ENCODE measurements at places on chromosomes 13 and 19.

DNA sequence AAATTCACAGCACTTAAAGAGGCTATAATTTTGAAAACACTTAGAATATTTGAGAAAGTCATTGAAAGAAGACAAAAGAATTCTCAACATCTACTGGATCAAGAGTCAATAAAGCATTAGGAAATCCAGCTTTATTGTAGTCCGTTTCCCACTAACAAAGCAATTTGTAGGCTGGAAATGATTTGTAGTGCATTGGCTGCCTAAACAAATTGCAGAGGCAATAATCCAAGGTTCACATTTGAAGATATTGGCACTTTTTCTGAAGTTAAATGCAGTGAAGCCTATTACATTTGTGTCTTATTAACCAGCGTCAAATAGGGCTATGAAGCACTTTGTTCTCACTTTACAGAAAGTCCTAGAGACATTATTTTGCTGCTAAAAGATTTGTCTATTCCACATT is 848.1 kb upstream of the SLITRK1 start:
- DNase-seq: no peak

DNA sequence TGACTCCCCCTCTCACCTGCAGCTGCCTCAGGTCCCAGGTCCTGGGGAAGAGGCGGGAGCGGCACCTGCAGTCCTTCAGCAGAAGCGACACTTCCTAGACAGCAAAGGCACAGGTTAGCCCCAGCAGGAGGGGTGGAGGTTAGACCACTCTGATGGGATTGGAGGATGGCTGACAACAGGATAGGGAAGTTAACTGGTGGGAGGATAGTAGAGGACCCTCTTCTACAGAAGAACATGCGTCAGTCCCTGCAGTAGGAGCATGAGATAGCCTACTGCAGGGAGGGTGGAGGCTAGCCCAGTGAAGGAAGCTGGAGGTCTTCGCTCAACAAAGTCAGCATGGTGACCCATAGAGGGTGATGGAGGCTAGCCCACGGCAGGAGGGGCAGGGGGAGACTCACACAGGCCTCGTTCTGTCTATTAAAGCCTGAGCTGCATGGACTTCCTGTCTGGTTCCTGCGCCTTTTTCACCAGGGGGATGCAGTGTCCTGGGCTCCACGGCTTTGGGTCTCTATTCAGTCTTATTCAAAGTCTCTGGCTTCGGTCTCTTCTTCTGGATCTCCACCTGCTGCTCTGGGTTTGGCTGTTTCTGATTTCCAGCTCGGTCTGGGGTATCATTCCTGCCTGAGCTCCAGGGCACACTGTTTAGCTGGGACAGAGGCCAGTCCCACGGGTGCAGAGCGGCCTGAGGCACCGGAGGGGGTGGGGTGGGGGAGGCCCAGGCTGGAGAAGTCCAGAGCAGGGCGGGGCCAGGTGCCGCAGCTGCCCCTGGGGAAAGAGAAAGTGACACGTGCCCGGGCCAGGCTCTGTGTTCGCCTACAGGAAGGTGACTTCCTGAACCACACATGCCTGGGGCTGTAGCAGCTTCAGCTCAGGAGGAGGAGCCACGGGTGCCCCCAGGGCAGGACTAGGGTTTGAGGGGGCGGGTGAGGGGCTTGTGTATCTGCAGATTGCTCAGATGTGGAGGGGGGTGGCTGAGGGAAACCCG is 7.3 kb downstream of the IFNL3 start:
- DNase-seq: no peak

DNA sequence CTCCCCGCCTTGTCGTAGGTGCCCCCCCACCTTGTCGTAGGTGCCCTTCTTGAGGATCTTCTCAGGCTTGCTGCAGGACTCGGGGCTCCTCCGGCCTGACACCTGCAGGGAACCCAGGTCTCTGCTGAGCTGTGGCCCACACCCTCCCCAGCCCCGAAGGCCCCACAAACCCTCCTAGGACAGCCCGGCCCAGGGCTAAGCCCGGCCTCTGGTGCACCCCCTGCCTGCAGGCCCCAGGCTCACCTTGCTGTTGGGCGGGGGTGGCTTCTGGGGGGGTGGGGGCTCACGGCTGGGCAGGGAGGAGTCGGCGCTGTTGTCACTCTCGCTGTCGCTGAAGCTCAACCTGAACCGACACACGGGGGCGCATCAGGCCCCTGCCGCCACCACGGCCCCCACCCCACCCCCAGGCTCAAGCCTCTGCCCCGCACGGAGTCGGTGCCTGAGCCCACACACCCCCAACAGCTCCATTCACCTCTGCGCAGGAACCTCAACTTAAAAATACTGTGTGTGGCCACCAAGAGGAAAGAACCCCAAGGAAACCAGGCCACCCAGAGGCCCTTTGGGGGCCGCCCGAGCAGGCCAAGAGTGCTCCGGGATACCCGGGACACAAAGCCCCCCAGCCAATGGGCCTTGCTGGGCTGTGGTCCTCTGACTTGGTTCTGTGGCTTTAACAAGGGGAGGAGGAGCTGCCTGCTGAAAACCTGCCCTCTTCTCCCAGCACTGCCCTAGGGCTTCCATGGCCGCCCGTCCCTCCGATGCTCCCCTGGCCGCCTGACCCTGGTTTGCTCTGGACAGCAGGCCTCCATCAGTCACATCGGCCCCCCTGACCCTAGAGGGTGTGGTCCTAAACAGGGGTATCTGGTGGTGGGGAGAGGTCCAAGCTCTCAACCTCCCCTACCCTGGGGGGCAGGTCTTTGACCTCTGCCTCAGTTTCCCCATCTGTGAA is 65.8 kb downstream of the MLLT1 start:
- no peak for DNase-seq

DNA sequence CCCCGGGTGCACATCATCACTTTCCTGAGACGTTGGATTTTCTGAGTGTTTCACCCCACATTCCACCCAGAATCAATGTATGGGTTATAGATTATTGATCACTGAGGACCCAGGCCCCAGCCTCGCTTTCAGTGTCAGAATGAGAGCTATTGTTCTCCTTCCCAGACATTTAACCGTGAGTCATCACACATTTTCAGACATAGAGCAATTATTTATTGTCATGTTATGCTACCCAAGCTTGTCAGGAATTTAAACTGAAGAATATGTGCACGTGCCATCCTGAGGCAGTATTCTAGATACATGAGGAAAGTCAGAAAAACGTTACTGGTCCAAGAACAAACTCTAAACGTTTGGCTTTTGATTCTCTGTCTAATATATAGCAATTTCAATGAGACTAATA is 276.6 kb upstream of the ZNF507 start:
- DNase-seq: no peak

DNA sequence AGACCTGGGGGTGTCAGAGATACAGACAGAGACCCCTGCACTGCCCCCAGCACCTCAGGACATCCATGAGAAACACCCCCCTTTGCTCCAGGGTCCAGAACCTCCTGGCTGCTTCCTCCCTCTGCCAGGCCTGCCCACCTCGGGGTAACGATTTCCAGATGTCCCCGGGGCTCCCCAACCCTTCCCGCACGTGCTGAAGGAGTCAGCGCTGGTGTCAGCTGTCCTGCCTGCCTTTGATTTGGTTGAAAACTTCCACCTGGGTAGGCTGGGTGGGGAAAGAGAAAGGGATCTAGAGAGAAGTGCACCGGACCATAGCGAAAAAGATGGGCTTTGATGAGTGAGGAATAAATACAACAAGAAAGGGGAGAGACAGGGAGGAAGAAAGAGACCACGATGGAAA is 1.5 kb upstream of the CGB7 start:
- DNase-seq: no peak
